ENCODE measurements at places on chromosomes 6 and 20.

DNA sequence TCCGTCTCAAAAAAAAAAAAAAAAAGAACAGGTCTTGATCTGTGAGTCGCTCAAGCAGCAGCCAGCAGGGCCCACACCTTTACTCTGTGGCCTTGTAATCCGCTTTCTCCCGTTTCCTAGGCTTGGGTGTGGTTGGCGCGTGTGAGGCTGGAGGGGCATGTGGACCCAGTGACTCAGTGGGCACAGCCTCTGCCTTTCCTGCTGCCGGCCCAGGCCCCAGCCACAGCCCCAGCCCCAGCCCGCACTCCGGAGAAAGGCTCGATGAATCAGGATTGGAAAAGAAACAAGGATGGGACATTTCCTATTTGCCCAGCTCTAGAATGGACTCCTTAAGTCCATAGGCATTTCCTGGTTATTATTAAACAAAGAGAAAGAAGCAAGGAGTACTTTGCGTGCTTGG is 4.3 kb downstream of the BHLHE23 start:
- DNase-seq, result no peak

DNA sequence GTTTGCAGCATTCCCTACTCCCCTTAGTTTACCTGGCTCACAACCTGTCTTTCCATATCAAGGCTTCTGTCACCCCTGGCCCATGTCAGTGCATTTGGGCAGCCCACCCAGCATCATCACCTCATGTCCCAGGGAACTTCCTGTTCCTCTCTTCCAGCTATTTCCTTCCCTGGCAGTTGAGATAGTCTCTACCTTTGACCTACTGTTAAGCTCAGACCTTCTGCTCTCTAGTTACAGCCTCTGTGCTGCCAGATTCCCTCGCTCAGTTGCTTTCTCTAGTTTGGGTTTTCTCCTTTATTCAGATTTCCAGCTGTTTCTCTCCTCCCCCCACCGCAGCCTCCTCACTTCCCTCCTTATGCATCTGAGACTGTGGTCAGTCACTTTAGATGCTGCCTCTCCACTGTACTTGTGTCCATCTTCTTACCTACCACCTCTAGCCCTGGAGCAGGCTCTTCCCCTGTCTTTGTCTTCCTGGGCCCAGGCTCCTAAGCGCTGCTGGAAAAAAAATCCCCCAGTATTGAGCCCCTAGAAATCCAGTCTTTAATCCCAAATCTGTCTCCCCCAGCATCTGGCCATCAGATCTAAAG is 16.3 kb downstream of the PTPN1 start:
- DNase-seq, result no peak

DNA sequence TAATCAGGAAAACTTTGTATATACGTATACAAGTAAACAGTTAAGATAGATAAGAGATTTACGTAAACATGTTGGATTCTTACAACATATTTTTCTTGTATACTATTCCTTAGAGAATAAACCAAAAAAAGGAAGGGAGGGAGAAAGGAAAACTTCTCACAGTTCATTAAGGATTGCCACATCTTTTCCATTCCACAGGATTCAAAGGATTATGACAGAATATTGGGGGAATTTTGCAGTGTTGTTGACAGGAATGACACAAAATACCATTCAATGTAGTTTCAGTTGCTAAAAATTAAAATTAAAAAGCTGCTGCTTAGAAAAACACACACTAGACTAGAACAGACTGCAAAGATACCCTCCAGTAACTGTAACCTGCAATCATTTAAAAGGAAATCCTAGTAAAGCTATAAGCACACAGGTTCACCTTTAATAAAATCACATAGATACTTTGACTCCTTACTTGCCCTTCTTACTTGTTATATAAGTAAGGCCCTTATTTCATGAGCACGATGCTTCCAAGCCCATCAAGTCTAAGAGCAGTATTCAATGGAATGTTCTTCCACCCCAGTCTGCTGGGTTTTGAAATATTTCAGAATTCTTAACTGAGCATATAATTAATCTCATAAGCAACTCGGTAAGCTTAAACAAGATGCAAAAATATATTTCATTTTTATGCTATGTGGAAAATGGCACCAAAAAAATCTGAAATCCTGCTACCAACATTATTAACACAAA is 107.8 kb downstream of the SMLR1 start:
- DNase-seq, result no peak

DNA sequence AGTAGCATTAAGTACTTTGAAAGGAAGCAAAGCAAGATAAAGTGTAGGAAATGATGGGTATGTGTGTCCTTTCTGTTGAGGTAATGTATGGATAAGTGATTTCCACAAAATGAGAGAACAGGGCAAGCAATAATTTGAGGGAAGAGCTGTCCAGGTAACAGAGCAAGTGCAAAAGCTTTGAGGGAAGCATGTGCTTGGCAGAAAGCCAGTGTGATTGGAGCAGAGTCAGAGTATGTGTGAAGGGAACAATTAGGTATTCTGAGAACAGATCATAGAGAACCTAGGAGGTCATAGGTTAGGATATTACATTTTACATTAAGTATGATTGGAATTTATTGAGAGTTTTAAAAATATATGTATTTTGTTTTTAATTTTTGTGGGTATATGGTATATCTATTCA is 30.2 kb upstream of the MAN1A1 start:
- no peak for DNase-seq

GRCh38 chr6:39935241-39935640 is 979 bp upstream of the MOCS1 start:
- DNase-seq, result no peak

DNA sequence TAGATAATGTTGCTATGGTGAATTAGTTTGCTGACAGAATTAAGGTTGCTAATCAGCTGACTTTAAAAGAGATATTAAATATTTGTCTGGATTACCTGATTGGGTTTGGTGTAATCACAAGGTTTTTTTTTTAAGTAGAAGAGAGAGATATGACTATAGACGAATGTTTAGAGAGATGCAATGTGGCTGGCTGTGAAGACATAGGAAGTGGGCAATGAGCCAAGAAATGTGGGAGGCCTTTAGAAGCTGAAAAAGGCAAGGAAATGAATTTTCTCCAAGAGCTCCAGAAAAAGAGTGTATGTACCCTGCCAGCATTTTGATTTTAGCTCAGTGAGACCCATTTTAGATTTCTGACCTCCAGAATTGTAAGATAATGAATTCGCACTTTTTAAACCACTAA is 598.3 kb downstream of the PKHD1 start:
- peak; percentile 5 for DNase-seq

DNA sequence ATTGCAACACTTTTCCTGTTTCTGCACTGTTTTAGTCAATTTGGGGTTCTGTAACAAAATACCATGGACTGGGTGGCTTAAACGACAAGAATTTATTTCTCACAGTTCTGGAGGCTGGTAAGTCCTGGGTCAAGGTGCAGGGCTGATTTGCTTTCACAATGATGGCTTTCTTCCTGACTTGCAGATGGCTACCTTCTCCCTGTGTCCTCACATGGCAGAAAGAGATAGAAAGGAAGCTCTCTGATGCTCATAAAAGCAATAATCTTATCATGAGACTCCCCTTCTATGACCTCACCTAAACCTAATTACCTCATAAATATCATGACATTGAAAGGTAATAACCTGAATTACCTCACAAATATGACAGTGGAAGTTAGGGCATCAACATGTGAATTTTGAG is 511.5 kb upstream of the CITED2 start:
- no peak for DNase-seq
